ENCODE measurements at places on chromosomes 5 and 9. TPM values are rescaled to one million over a fixed set of nuclear protein-coding genes. Genes with fewer than 3 reads are reported as not detected.
A peak's percentile ranks its signal among the peaks of the same experiment; 100 is the strongest.

DNA sequence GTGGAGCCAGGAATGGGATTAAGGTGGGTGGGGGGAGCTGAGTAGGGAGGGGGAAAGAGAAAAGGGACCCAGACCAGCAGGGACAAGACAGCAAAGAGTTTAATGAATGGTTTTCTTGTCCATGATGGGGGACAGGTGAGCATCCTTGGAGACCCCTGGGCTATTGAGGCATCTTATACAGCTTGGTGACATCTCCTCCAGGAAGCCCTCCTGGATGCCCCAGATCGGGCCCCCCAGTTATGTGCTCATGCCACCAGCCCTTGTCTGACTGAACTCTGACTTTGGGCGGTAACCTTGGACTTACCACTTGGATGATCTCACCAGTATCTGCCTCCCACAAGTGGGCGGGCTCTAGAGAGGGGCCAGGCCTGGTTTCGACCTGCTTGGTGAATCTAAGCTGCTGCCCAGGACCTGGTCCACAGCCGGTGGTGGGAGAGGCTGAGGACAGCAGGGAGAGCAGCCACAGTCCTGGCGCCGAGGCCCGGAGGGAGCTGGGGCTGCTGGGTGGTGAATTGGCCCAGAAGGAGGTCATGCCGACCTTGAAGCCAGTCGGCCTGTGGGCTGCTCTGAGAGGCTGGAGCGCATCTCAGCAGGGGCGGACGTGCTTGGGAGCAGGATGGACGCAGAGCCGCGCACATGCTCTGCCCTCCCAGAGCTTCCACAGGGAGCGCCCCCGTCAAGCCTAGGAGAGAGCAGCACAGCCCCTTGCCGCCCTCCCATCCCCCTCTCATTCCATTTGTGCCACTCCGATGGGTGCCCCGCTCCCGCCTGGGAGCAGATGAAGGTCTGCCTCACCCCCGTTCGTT lies 36.2 kb downstream of the UNC5A start:
- DNase-seq, result no peak

DNA sequence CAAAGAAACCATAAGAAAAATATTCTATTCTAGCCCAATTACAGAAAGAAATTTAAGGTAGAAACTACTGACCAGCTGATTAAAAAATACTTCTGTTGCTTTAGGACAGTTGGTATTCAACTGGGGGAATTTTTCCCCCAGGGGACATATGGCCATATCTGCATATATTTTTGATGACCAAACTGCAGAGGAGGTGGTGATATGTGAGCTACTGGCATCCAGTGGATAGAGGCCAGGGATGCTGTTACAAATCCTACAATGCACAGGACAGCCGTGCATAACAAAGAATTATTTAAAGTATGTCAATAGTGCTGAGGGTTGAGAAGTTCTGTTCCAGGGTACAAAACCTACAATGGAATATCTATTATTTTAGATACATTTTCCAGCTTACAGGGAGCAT lies 24.0 kb downstream of the ZFR start:
- DNase-seq, result no peak

DNA sequence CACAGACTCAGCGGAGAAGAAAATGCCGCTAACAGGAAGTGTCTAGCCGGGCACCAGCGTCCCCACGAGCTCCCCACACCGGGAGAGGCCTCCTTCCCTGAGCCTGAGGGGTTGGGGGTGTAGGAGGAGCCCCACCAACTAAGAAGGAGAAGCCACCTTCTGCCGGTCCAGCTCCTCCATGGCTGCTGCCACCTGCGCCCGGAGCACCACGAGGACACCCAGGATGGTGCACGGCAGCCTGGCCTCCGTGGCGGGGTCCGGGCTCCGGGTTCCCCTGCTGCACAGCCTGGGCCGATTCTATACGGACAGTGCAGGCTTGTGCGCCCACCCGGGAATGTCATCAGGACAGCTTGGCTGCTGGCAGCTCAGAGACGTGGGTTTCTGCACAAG lies 297 bp downstream of the LCN8 start:
- DNase-seq, result no peak

- no peak for DNase-seq
Observed at GRCh38 chr9:90107726-90108655, 503.2 kb downstream of the GADD45G start.

DNA sequence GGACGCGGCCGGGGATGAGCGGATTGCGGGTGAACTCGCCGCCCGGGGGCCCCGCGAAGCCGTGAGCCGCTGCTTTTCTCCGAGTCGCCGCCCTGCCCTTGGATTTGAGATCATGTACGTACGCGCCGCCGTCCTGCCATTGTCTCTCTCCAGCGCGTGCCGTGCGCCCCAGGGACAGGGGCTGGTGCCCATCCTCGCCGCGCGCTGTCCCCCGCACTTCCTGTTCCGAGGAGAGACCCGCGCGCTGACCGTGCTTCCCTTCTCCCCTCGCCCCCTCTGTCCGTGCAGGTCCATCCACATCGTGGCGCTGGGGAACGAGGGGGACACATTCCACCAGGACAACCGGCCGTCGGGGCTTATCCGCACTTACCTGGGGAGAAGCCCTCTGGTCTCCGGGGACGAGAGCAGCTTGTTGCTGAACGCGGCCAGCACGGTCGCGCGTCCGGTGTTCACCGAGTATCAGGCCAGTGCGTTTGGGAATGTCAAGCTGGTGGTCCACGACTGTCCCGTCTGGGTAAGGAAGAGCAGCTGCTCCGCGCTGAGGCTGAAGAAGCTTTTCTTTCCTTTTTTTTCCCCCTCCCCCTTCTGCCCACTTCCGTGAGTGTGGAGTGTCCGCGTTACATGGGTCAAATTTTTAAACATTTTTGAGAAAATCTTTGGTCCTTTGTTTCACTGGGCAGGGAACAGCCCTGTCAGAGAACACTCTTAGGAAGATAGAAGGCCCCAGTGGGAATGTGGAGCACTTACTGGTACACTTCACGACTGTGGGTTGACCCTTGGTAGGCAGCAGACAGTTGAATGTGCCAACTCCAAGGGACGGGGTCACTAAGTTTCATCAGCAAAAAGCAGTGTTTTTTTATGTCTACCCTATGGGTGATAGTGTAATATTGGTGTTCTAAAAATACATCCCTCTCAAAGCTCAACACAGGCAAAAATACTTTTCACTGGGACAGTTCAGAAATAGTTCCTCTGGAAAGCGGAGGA lies 727 bp downstream of the RHOBTB3 start:
- peak; percentile 68 for DNase-seq

GRCh38 chr9:100408546-100409175 lies 18.3 kb upstream of the MSANTD3 start:
- DNase-seq, result no peak

GRCh38 chr5:125719681-125720347 lies 703.4 kb upstream of the GRAMD2B start:
- DNase-seq, result no peak

GRCh38 chr9:96423985-96424336 lies 5.8 kb upstream of the ZNF367 start:
- DNase-seq, result no peak

Gene PCDHA13
- not detected for total RNA-seq

Gene SPATA6L
- total RNA-seq, result 6.2 TPM

Gene DOCK8
- 10.6 TPM for total RNA-seq

All from liver (tissue), 10 donors.